ENCODE measurements at places on chromosomes 16 and 17.

- DNase-seq: no peak
These were observed 98.5 kb downstream of the MRM3 start for GRCh38 chr17:880443-881269.

DNA sequence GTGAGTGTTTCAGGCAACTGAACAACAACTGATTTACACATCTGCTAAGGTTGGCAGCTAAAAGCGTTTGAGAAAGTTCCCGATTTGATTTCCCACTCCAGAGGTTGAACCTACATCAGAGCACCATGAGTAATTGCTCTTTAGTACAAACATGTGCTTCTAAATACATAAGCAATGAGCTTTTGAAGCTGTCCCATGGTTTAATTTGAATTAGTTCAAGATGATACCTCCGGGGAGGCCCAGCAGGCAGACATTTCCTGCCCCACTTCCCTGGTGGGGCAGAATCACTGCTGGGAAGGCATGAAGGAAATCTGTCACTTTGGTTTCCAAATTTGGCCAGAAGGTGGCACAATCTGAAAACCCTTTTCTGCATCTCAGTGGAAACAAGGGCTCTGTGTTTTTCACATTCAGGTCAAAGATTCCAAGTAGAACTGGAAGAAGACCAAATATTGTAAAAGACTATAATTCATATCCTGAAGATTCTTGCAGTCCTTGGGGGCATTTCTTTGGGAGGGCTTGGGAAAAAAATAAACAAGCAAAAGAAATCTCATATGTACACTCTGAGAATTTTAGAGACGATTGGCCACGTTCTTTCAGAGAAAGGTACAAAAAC, 176.2 kb upstream of the FAM20A start:
- DNase-seq: peak; percentile 71

DNA sequence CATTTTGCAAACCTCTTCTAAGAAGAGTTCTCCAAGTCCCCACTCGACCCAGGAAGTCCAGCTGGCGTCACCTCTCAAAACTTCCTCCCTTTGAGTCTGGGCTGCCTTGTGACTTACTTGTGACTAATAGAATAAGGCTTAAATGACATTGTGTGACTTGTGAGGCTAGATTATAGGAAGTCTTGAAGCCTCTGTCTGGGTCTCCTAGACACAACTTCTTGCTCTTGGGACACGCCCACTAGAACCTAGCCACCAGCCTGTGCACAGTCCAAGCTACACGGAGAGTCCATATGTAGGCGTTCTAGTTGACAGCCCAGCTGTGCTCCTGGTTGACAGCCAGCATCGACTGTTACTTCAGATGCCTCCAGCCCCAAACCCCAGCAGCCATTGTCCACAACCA, 66.7 kb upstream of the TANC2 start:
- no peak for DNase-seq

DNA sequence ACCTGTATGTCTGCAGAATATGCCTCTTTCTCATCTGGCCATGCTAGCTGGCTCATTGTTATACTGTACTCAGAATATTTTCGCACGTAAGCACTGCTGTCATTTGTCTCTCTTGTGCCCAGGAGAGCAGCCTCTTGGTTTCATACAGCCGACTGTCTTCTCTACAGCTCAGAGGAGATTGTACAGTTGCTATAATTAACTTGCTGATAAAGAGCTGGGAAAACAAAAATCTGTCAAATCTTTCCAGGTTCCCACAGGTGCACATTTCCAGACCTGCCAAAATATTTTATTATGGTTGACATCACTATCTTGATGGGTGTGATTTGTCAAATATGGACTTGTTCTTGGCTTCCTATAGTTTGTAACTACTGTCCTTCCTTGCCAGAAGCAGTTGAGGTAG, 122.7 kb downstream of the FTO start:
- no peak for DNase-seq

GRCh38 chr17:67628580-67629013, 89.1 kb upstream of the NOL11 start:
- no peak for DNase-seq

DNA sequence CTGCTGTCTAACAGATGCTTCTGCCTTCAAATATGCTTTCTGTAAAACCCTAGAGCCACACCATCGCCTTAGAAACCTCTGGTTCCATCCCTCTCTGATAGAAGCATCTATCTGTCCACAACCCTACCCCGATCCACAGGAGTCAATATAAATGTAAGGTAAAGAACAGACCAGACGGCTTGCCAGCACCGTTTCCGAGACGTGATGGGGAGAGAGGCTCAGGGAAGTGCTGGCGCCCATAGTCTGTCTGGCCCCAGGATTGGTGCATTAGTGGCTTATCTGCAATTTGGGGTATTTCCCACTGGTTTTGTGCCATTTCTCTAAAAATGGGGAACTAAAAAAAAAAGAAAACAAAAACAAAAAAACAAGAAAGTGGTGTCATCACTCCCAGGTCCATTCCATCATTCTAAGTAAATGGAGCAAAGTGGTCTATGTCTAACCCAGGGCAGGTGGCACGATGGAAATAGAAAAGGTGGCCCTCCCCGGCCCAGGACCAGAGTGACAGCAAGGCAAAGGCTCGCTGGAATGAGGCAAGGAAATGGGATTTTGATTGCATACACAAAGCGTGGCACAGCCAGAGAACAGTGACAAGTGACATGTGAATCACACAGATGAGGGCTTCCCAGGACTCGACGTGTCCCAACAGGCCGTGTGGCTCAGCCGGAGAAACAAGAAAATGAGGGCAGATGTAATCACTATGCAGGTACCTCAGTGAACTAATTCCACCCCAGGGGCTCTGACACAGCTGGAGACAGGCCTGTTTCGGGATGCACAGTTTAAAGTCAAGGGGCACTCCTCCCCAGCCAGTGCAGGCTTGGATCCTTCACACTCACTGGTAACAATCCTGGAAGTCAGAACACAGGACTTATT, 125.6 kb downstream of the GAS7 start:
- DNase-seq: no peak

- no peak for DNase-seq
These were observed 2.8 kb upstream of the SLFN11 start for GRCh38 chr17:35376245-35376644.

- no peak for DNase-seq
These were observed 132.3 kb upstream of the CDH11 start for GRCh38 chr16:65254144-65254543.

GRCh38 chr16:21218153-21218552, 6.8 kb upstream of the ZP2 start:
- DNase-seq: peak; percentile 60

GRCh38 chr17:16286947-16287562, 66.2 kb downstream of the CENPV start:
- DNase-seq: peak; percentile 49

DNA sequence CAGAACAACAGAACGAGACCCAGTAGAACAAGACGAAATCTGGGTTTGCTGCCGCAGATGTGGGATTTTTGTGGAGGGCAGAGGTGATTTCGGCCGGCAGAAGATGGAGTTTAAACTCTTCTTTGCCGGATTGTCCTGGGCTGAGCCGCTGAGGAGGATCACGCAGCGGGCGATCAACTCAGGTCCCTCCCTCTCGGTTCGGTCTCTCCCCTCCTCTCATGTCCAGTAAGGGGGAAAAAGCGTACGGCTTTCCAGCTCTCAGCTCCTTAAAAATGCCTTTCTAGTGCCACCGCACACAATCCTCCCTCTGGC, 2.5 kb downstream of the PHF12 start:
- DNase-seq: no peak

- DNase-seq: no peak
These were observed 3.9 kb upstream of the EFTUD2 start for GRCh38 chr17:44903012-44903685.

GRCh38 chr17:6551356-6551755, 5.0 kb downstream of the PITPNM3 start:
- DNase-seq: no peak
